Suppressor macrophage treated with lipopolysaccharide for 1 hour (primary cell): ENCODE measurements at places on chromosomes 5 and 9.

GRCh38 chr5:74684900-74685851 is at the start of gene HEXB:
HEXB (plus strand) TSS chr5:74685233; CDS start chr5:74685261, 28 bp downstream.
- peak; percentile 98 for DNase-seq

DNA sequence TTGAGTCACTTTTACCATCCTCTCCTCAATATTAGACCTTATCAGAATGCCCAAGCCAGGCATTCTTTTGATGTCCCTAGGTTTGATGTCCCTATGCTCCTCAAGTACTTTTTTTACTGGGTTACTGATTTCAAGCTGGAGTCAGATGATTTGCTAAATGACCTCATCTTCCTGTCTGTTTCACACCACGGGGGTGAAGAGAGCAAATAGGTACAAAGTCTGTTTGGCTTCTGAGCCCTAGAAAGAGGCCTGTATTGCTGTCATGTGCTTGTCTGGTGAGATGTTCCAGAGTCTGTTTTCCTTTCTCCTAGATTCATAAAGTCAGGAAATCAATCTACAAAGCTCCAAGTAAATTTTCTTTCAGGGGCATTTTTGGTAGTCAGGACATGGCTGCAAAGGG is 12.7 kb upstream of the DAB2 start:
- peak; percentile 44 for DNase-seq

GRCh38 chr5:112907166-112907631 is 14.8 kb downstream of the REEP5 start:
- no peak for DNase-seq

GRCh38 chr5:124642151-124642550 is 104.3 kb downstream of the ZNF608 start:
- no peak for DNase-seq

DNA sequence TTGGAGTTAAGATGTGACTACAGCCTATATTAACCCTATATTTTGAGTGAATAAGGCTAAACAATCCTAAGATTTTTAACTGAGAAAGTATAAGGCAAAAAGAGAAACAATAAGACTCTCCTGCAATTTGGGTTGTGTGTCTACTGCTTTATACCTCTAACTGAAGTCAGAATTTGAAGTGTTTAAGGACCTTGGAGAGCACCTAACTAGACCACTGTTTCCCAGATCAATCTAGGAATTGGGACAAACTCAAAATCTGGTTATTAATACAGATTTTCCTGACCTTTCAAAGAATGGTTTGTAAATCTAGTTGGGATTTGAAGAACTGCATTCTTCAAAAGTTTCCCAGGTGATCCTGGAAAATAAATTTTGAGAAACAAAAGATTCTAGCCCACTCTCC is 42.1 kb downstream of the GABRA1 start:
- DNase-seq, result no peak

GRCh38 chr5:5031665-5032064 is 108.5 kb upstream of the ADAMTS16 start:
- no peak for DNase-seq

DNA sequence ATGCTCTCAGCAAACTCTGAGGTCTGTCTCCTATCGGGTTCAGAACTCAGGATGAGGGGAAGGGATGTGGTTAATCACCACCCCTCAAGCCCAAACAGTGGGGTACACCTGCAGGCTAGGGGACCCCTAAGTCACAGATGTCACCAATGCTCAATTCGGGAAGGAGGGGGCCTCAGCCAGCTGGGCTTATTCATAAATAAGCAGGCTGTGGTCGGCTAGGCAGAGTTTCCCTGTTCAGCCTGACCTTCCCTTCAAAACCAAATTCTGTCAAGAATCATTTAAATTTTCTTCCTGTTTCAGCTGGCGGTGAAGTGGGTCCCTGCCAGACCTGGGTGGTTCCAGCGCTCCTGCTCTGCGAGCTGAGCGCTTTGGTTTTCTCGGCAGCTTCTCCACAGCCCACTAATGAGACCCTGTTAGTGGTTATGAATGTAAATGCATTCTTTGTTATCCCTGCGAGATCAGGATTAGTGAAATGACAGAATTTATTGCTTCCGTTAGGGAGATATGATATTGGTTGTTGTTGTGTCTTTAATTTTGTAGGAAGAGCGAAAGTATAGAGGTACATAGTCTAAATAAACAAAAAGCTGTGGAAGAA is 68.3 kb downstream of the AK8 start:
- DNase-seq, result no peak

DNA sequence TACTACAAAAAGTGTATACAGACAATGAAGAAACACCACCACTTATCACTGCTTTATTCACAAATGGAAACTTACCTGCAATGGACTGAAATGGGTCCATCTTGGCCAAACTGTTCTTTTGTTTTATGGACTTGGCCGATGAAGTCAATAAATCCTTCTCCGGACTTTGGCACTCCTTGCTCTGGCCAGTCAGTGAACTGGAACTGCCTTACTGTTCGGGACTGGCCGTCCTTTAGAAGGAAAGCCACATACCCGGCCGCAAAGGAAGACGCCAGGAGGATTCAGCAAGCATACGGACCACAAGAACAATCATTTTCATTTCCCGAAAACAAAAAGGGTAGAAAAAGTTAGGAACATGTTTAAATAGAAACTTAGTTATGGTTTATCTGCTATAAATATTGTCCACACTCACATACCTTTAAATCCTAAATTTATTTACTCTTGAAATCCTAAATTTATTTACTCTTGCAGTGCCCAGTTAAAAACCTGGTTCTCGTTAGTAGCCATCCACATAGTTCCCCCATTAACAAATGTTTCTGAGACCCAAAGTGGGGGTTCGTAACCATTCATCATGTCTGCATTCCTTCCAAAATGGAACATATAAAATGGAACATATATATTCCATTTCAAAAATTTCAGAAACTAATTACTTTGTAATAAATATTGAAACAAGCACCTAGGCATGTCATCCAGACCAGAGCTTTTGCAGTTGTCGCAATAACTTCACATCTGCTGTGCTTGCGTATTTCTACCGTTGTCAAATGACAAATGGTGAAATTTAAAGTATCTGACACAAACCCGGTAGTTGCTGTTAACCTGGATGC is 532.1 kb upstream of the DMAC1 start:
- DNase-seq, result no peak

- DNase-seq, result no peak
Measured at GRCh38 chr5:150513375-150514309, 5.7 kb downstream of the NDST1 start.

DNA sequence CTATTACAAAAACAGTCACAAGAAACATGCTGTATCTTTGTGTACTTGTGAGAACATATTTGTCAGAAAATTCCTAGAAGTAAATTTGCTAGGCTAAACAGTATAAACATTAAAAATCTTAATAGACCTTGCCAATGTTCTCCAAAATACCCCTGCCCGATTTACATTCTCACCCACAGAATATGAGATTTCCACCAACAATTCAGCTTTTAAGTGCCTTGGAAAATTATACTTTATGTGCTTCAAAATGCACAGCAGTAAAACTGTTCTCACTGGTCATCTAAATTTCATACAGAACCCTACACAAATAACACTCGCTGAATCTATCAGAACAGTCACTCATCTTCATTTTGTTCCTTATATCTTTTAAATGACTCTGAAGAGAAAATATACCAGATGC is 5.5 kb downstream of the MLLT3 start:
- DNase-seq, result no peak

DNA sequence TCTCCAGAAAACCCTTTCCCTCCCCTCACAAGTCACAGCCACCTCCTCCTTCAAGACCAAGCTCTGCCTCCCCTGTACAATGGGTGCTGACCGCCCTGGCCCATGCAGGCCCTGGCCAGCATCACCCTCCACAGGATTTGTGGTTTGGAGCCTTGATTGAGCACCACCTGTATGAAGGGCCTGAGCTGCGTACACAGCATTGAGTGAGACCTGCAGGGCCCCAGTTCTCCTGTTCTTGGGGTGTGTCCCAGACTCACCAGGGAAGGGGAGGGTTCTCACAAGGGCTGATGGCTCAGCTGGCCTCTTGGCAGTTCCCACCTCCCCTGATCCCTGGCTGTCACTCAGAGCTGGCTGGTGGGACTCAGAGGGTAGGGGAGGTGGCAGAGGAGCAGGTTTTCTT is 63.7 kb upstream of the IER5L start:
- DNase-seq, result no peak

DNA sequence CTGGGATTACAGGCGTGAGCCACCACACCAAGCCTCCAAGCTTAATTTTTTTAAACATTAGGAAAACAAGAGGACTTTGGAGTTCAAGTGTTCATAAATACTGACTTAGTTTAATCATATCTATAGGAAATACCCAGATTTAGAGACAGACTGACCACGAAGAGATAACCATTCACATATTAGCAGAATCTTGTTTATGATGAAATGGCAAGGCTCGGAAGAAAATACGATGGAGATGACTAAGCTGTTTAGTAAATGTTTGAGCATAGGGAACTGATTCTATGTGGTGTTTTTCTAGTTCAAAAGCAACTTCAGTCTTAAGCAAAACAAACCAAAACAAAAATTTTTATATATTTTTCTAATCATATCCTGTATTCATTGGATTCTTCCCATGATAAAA is 13.5 kb upstream of the TUSC1 start:
- no peak for DNase-seq

- DNase-seq, result no peak
Measured at GRCh38 chr5:155303120-155303519, 289.6 kb downstream of the KIF4B start.

- DNase-seq, result no peak
Measured at GRCh38 chr9:100725371-100725770, 147.5 kb downstream of the CAVIN4 start.

GRCh38 chr5:130724658-130725057 is 440.4 kb downstream of the HINT1 start:
- no peak for DNase-seq

DNA sequence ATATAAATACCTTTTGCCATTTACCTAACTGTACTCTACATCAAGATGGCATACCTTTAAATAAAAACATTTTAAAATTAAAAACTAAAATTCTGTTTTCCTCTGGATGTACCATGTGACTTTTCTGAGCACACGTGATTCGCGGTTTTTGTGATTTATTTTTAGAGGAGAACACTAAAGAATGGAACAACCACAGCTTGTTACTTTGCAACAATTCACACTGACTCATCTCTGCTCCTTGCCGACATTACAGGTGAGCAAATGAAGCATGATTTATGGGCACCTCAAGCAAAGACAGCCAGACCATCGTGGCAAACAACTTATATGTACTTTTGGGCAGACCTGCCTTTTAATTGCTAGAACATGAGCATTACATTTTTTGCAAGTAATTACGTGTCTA is 61.3 kb downstream of the GDA start:
- no peak for DNase-seq

DNA sequence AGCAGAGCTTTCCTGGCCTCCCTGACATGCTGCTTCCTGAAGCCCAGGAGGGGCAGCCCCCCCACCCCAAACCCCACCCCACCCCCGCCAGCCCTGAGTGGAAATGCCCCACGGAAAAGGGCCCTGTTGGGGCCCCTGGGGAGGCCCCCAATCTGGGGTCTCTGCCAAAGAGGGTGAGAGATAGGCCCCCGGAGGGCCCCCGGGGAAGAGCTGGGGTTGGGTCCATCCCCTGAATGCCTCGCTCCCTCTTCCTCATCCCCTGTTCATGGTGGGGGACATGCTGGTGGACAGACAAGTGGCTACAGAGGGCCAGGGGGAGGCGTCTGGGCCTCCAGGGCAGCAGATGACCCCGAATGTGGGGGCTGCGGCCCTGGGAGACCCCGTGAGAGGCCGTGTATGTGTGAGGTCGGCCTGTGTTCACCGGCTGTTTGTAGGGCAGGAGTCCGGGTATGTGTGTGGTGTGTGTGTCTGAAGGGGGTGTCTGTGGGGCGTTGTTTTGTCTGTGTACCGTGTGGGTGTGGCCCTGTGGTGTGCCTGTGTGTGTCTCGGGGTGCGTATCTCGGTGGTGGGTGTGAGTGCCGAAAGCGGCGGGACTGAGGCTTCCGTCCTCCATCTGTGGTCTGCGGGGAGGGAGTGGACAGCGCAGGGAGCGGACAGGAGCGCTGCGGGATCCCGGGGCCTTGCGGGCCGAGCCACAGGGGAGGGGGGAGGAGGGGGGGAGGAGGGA is 11.3 kb downstream of the C9orf50 start:
- DNase-seq, result no peak

DNA sequence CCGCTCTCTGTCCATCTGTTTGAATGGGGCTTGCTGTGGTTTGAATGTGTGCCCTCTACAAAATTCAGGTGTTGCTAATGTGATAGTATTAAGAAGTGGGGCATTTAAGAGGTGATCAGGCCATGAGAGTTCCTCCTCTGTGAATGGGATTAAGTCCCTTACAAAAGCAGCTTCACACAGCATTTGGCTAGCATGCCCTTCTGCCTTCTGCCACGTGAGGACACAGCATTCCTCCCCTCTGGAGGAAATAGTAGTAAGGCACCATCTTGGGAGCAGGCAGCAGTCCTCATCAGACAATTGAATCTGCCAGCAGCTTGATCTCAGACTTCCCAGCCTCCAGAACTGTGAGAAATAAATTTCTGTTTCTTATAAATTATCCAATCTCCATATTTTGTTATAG is 540.2 kb downstream of the CSNK1G3 start:
- DNase-seq, result no peak

- no peak for DNase-seq
Measured at GRCh38 chr5:93062548-93062947, 518.5 kb downstream of the NR2F1-AS1 start.

DNA sequence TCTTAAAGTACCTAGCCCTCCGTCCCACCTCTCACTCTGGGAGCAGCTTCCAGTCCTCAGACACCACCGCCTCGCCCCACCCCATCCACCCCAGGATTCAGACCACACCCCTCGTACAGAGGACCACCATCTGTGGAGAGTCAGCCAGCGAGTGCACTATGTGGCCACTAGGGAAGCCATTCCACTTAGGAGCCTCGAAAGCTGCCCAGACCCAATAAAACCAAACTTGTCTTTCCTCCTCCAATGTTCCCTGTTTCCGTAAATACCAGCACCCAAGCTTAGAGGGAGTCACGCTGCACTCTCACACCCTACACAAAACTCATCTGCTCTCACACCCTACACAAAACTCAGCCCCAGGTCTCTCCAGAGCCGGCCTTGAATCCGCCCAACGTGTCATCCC is 1.9 kb downstream of the GCNT4 start:
- DNase-seq, result peak; percentile 31

- no peak for DNase-seq
Measured at GRCh38 chr5:84306601-84307000, 78.1 kb downstream of the EDIL3 start.

DNA sequence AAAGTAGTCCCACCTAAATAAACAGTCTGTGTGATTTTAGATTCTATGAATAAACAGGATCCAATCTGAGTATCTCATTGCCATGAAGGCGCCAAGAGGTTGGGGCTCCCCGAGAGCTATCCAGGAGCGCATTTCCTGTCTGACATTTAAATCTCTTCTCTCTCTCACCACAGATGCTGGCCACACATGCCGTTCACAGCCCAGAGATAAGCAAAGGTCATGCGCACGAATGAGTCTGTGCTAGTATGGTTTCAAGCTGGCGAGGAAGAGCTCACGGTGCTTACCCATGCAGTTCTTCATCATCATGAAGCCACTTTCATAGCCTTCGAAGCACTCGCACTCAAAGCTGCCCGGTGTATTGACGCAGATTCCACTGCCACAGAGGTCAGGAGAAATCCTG is 199.4 kb downstream of the FBN2 start:
- no peak for DNase-seq

GRCh38 chr5:59079622-59080620 is 497.0 kb downstream of the RAB3C start:
- DNase-seq, result peak; percentile 54

GRCh38 chr9:2013743-2014475 is 1.2 kb upstream of the SMARCA2 start:
- DNase-seq, result peak; percentile 88

- DNase-seq, result no peak
Measured at GRCh38 chr5:51895834-51896233, 512.6 kb downstream of the ISL1 start.
